ENCODE measurements at places on chromosomes 2 and 18.

GRCh38 chr2:229752970-229753729 lies 38.8 kb upstream of the DNER start:
- no peak for DNase-seq

DNA sequence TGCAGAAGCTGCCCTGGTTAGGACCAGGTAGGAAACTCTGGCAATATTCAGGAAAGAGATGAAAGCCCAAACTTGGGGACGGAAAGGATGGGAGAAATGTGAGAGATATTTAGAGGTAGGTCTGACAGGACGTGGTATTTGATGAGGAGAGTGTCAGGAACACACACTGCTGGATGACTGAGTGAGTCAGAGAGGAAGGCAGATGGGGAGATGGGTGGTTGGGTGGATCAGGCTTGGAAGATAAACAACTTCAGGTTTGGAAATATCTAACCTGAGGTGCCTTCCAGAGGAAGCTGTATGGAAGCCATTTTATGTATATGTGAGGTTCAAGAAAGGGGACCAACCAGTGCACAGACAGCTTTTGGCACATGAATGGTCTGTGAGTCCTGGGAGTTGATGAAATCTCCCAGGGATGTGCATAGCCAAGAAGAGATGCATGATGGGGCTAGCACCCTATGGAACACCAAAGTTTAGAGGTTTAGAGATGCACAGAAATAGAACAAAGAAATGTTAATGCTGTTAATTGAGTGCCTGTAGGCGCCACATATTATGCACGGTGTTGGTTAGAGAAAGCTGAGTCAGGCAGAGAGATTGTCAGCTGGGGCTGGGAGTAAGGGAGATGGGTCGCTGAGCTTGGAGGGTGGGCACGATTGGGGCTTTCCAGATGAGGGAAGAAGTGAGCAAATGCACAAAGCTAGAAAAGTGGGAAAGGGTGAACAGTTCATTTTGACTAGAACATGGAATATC lies 101.0 kb downstream of the VIT start:
- no peak for DNase-seq

DNA sequence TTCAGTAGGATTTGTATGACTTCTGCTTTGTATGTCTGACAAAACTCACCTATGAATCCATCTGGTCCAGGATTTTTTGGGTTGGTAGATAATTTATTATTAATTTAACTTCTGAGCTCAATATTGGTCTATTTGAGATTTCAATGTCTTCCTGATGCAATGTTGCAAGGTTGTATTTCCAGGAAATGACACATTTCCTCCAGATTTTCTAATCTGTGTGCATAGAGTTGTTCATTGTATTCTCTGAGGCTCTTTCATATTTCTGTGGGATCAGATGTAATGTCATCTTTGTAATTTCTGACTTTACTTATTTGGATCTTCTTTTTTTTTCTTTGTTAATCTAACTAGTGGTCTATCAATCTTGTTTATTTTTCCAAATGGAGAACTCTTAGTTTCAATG lies 584.7 kb upstream of the SETBP1 start:
- DNase-seq: no peak

- no peak for DNase-seq
Measured at GRCh38 chr2:100748673-100749072, 71.3 kb upstream of the NPAS2 start.

DNA sequence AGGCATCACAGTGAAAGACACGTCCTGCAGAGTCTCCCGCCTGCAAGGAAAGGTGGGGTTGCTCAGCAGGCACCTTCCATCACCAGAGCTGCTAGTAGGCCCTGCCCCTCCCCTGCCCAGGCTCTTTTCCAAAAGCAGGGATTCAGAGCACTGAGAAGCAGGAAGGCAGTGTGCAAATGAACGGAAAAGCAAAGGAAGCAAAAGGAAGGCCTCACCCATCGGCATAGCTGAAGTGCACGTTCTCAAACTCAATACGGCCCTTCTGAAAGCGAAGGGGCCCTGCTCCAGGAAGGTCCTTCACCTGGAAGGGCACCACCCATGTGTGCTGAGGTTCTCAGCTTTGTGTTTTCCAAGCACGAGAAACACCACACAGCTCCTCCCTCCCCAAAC lies 5.7 kb downstream of the ABCB6 start:
- no peak for DNase-seq

- DNase-seq: no peak
Measured at GRCh38 chr2:161965994-161966393, 108.0 kb downstream of the DPP4 start.

GRCh38 chr2:166516712-166517303 lies 22.8 kb upstream of the SCN7A start:
- DNase-seq: no peak

DNA sequence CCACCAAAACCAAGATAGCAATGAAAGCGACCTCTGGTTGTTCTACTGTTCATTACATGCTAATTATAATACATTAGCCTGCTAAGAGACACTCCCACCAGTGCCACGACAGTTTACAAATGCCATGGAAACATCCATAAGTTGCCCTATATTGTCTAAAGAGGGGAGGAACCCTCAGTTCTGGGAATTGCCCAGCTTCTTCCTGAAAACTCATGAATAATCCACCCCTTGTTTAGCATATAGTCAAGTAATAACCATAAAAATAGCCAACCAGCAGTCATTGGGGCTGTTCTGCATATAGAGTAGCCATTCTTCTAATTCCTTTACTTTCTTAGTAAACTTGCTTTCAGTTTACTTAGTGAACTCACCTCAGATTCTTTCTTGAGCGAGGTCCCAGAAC lies 189.8 kb upstream of the SOX11 start:
- DNase-seq: no peak

GRCh38 chr2:29293830-29294438 lies 178.7 kb downstream of the CLIP4 start:
- DNase-seq: no peak

DNA sequence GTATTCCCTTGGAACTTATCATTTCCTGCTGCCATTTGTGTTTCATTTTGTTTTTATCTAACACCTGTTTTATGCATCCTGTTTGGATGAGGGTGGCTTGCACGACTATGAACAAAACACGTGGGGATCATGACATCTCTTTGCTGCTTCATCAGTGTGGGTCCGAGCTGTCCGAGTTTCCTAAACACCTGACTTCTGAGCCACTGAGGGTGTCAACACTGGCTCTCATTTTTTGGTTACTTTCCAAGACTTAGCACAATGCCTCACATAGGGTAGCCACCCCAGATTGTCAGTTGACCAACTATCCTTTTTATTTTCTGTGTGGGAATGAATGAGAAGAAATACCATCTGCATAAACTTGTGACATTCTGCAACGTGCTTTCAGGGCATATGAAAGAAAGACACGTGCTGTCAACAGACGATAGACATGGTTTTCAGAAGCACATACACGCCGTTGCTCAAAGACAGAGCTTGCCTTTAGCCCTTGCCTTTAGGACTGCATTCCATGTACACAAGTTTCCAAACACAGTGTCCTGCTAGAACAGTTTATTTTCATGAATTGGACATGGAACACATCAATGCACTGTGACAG lies 166.7 kb downstream of the MYT1L start:
- DNase-seq: no peak

DNA sequence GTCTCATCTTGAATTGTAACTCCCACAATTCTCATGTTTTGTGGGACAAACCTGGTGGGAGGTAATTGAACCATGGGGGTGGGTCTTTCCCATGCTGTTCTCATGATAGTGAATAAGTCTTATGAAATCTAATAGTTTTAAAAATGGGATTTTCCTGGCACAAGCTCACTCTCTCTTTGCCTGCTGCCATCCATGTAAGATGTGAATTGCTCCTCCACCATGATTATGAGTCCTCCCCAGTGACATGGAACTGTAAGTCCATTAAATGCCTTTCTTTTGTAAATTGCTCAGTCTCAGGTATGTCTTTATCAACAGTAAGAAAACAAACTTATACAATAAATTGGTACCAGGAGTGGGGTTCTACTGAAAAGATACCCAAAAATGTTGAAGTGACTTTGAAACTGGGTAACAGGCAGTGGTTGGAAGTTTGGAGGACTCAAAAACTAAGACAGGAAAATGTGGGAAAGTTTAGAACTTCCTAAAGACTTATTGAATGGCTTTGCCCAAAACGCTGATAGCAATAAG lies 601.4 kb downstream of the ZEB2 start:
- no peak for DNase-seq

DNA sequence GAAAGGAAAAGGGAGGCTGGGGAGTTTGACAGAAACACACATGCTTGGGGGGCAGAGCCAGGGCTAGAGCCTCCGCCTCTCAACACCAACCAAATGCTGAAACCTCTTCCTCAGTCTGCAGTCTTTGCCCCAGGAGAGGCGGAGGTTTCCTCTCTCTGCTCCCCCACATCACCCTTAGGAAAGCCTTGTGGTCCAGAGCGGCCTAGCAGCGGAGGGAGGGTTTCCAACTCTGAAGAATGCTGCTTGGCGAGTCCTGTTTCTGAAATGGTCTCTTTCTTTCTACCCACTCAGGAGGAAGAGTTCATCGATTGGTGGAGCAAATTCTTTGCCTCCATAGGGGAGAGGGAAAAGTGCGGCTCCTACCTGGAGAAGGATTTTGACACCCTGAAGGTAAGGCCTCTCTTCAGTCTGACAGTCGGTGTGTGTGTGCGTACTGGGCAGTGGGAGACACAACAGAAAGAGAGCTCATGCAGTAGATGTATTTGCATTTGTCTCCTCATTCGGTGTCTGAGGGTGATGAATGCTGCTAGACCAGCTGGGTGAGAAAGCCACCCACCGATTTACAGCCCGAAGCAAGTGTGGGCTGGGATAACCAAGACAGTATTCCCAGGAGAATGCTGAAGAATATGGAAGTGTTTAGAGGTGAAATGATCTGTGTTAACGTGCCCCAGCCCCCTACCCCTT lies 190.5 kb downstream of the DYSF start:
- DNase-seq: no peak

DNA sequence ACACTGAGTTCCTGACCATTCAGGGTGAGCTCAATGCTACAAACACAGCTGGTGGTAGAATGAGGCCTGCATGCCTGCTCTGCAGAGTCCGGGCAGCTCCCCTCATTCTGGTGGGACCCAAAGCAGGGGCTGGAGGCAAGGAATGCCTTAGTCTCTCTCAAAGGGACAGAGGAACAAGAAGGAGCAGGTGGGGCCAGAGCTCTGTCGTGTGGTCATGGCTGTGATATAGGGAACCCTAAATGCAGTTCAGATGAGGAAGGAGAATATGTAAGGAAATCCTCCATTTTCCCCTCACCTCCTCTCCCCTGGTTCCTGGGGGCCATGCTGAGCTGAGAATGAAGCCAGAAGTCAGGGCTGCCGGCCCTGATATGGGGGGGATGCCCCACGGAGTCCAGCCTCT lies 334.3 kb downstream of the CYP26B1 start:
- DNase-seq: no peak

DNA sequence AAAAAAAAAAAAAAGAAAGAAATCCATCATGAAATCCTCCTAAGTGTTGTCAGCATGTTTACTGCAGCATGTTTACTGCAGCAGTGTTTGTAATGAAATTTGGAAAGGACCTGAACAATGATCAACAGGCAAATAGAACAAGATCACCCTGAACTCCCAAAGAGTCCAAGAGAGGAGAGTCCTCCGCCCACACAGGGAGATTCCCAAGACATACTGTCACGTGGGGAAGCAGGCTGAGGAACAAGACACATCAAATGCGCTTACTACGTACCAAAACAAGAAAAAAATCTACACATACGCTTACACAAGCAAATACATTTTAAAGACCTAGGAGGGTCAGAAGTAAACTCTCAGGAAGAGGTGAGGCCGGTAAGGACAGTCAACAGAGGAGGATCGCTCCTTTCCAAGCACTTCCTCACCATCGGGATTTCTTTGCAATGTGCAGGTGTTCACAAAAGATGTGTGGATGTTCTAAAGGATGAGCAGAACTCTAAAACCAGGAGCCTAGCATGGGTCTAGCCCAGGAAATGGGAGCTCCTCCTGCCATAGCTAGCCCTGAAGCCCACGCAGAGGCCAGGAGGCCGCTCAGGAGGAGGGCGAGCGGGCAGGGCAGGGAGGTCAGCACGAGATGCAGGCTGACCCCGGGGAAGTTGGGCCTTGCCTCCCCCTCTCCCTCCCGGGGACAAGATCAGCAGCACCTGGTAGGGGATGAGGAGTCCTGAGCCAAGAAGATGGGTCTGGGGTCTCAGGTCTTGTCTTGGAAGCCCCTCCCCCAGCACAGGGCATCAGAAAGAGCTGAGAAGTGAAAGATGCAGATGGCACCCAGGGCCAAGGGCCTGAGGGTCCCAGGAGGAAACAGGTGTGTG lies 66.4 kb downstream of the ZNF516 start:
- DNase-seq: no peak

DNA sequence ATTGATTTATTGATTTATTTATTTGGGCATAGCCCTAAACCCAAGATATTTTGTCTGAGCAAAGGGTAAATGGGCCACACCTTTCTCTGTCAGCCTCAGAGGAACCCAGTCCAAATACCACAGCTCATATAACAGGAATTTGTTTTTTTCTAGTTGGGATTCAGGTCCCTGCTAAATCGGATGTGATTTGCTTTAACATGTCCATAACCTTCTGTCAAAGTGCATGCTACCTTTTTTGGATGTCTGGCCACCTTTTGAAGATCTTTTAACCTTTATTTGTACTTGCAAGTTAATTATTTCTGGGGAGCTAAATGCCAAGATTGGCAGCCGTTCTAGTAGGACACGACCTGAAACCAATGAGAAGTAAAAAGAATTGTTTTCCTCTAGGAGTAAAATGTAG lies 303.2 kb upstream of the UBE2E3 start:
- DNase-seq: no peak

DNA sequence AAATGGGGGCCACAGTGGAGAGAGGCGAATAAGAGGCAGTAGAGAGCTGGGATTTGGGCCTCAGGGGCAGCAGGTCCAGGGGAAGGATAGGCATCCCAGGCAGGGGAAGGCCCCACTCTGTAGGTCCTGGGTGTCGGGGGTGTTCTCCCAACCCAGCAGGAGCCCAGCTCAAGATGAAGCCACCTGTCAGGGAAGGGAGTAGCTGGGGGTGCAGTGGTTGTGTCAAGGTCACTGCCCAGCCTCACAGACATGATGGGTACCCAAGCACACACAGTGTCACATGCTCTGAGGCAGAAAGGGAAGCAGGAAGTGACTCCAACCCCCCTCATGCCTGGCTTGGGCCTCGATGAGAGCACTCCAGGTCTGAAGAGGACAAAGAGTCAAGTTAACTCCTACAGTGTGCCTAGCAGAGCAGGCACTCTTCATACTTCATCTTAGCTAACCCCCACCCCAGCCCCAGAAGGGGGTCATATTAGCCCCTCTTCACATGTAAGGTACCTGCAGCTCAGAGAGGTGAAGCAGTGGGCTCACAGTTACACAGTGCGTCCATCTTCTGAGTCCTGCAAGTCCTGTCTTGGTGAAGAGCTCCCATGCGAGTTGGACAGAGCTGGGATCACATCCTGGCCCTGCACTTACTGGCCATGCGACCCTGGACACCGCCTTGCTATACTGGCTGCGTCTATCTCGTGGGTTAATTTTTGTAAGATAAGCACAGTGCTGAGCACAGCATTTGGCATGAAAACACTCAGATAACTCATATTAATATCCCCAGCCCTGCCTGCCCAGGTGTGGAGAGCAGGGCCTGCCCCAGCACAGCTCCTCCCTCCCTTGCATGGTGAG lies 72.6 kb upstream of the DAPL1 start:
- DNase-seq: no peak
